Activated naive CD4-positive, alpha-beta T cell treated with Interleukin-2 at 50 U/mL for 16 hours (primary cell): ENCODE measurements at places on chromosomes 6 and 20.

- no peak for DNase-seq
These were observed 23.8 kb downstream of the HLA-DOB start for GRCh38 chr6:32792901-32793435.

- DNase-seq = no peak
These were observed 137.2 kb downstream of the MOXD1 start for GRCh38 chr6:132264021-132264500.

DNA sequence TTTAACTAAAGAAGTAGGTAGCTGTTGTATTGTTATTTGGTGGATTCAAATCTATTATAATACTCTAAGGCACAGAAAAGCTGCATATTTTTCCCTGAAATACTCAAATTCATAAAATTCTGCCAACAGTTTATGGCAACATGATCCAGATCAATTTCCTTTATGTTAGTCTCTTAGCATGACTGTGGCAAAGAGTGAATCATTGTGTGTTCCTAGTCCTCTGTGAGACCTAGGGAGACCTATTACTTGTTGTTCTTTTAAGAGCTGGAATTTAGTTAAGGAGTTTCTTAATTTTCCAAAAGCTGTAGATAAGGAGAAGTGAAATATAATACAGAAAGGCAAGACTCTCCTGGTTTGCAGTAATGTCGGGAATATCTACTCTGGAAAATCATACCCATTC is 149.6 kb downstream of the RIMS1 start:
- no peak for DNase-seq

- DNase-seq = no peak
These were observed 153.0 kb downstream of the SOBP start for GRCh38 chr6:107642861-107643328.

DNA sequence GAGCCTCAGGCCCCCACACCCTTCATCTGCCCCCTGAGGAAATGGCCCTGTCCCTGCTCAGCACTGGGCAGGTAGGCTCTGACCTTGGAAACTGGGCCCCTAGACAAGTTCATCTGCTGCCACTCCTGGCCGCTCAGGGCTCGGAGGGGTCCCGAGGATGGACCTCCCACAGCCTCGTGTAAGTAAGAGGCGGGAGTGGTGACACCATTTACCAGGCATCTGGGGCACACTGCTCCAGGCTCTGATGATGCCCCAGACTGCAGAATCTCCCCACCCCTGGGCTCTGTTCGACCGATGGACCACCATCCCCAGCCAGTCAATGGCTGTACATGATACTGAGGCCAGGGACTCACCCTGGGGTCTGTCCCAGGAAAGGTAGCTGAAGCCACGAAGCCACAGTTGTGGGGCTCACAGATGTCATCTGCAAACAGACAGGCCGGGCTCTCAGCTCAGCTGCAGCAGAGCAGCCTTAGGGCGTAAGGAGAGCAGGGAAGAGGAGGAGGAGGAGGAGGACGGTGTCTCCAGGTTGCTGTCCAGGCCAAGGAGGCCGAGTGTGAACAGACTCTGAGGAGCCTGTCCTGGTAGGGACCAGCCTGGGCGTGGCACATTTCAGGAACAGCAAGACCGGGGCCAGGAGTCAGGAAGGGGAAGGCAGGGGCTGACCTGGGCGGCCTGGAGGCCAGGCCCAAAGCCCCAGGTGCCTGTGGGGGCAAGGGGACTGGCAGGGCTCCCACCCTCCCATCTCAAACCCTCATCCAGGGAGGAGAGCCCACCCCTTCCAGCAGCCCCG is 300.4 kb downstream of the TAF4 start:
- no peak for DNase-seq

DNA sequence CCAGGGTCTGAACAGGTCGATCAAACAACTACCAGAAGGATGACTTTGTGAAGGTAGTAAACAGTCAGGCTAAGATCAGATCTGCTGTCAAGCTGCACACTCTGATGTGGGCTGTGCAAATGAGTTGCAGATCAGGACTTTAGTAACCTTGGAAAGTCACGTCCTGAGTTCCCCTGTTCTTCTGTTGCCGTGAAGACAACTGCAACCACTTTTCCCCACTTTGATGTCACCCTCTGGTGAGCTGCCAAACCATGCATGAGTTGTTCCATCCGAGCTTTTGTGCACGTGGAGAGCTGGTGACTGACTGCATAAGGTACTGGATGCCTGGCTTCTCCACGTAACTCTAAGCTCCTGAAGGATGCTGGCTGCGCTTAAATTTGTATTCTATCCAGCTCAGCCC is 111.0 kb downstream of the CD83 start:
- DNase-seq = no peak

DNA sequence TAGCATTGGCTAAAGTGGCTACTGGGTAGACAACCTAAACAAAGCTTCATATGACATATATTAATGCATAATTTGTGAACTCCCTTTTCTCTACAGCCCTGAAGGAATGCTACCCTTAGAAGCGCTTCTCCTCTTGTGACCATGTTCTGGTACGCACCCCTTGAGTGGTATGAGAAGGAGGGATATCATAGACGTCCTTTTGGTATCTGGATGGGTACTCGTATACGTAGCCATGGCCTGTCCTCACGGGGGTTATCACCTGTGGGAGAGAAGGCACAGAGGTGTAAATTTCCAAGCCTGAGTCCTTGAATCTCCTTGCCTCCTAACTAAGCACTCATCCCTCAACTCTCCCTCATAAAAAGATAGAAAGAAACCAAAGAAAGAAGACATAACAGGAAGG is 39.0 kb downstream of the NEDD9 start:
- DNase-seq = no peak

DNA sequence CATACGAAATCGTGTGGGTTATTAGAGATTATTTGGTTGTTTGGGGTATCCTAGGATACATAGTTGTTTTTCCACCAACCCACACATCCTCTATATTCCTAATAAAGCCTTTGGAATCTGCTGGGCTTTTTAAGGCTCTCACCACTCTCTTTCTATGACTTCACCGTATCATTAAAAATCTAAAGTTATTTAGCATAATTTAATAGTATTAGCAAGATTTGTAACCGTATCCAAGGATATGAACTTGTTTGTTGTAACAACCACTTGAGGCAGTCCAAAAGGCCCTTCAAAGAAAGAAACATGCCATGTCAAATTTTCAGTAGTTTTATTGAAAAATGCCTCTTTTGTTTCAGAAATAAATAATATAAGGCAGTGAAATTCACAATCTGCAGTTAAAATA is 121.8 kb downstream of the COL12A1 start:
- no peak for DNase-seq

DNA sequence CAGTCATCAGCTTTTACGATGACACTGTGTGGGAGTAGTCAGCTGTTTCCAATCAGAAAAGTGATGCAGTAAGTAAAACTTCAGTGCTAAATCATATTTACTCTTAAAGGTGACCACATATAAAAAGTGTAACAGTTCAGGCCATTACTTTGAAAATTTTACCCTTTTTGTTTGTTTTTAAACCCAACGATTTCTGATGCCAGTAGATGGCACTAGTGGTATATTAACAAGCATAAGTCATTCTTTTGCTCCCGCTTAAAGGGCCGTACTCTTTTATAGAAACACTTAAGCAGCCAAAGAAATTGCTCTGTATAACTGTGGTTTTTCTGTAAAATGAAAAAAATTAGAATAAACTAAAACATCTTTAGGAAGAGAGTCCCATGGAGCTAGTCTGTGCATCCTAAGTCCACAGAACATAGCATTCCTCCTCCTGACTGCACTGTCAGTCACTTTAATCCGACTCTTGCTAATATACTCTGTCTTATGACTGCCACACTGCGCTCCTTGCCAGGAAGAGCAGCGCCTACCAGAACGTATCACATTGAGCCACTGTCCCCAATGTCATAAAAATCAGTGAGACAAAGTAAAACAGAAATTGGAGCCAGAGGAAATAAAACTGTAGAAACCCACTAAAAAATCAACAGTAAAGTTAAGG is 25.0 kb downstream of the HEBP2 start:
- no peak for DNase-seq

- no peak for DNase-seq
These were observed 6.2 kb upstream of the GDF5 start for GRCh38 chr20:35444226-35444625.

- no peak for DNase-seq
These were observed 38.6 kb downstream of the ZC2HC1B start for GRCh38 chr6:143902827-143903226.

DNA sequence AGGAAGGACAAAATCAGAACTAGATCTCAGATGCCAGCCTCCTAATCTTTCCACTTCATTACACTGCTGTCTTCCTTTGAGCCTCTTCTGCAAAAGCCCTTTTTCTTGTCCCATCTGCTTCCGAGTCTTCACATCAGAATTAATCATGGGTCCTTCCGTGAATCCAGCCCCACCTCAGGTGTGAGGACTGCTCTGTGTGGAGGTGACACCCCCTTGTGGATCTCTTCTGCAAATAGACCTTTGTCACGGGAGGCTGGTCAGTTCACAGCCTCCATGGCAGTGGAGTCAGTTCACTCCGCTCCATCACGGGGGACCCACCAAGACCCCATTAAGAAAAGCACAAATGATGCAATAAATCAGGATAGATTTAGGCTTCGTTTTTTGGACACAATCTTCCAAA is 171.1 kb downstream of the ADAT2 start:
- DNase-seq = no peak

DNA sequence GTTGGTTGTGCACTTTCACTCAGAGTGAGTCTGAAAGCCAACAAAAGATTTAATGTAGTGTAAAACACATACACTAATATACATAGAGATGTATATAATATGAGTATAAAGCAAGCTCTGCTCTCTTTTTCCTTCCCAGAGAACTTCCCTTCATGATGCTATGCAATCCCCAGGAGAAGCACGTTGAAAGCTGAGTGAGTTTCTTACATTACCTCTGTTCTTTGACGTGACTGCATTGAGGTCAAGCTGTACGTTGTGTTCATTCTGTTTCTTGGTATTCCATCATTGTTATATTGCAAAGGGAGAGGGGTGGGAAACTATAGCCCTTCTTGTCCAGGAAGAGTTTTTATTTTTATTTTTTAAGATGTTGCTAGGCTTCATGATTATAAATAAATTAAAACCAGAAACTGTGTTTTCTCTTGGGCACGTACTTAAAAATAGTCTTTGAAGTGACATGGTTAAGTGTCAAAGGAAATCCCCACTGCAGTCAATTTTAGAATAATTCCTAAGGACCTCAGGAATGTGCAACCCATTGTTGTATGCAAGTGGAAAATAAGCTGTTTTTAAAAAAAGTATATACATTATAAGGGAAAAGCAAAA is 651.0 kb downstream of the CD109 start:
- no peak for DNase-seq

- DNase-seq = no peak
These were observed 208.4 kb downstream of the ANKRD60 start for GRCh38 chr20:58019850-58020625.

GRCh38 chr20:10277616-10278015 is 59.0 kb downstream of the SNAP25 start:
- no peak for DNase-seq

- DNase-seq = no peak
These were observed 268.5 kb upstream of the QKI start for GRCh38 chr6:163146036-163146435.

- no peak for DNase-seq
These were observed 680.0 kb downstream of the RNF144B start for GRCh38 chr6:19067165-19067564.

- no peak for DNase-seq
These were observed 18.4 kb downstream of the TIAM2 start for GRCh38 chr6:155013457-155013876.
